A172 (cell line): ENCODE measurements at places on chromosomes 12 and 14. TPM values are rescaled to one million over a fixed set of nuclear protein-coding genes. Genes with fewer than 3 reads are reported as not detected.

Gene FIGNL2
- total RNA-seq, result 0.26 and 0.29 TPM in 2 replicates

DNA sequence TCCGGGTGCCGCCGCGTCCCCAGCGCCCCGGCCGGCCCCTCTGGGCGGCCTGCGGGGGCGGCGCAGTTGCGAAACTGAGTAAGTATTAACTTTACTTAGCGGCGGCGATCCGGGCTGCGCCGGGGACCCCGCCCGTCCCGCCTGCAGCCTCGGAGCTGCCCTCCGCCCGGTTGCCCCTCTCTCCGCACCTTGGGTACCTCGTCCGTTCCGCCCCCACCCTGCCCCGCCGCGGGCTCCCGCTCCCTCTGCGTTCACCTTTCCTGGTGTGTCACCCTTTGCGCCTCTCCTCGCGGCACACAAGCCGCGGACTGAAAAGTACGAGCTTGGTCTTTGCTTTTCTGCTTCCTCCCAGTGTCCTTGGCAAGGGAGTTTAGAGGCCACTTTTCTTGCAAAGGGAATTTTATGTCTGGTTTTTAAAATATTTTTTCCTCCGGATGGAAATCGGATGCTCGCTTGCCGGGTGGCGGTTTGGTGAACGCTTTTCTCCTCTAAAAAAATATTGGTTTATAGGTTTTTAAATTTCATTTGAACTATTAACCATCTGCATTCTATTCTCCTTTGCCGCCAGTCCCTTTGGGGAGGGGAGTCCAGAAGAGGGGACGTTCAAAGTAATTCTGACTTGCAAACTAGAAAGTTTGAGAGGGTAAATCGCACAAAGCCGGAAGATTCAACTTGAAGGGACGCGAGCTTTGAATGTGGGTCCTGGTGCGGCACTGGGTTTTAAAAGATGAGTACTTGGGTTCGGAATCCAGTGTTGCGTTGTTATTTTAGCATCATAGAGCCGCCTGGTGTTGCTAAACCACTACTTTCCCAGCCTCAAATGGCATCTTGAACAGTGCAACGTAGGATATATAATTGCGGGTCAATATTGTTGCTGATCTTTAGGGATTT is 834 bp downstream of the RASSF8 start:
- DNase-seq, result peak; percentile 38

DNA sequence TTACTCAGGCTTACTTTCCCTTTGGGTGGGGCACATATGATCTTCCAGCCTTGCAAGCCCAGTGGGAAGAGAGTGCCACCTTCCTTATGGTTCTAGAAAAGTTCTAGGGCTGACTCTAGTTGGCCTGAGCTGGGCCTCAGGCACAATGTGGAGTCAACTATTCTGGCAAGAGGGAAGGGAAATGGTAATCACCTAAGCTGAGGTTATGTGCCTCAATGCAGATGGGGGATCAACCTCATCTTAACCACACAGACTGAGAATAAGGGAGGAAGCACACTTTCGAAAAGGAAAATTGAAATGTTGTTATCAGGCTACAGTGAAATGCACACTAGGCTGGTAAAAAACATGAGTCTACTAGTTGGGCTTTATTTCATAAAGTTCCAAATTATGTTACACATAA is 77.5 kb upstream of the RMST start:
- no peak for DNase-seq

GRCh38 chr14:104820669-104821228 is 19.8 kb downstream of the ZBTB42 start:
- no peak for DNase-seq

- DNase-seq, result no peak
These were observed 404.5 kb downstream of the FUT8 start for GRCh38 chr14:65817011-65817410.

- no peak for DNase-seq
These were observed 40.1 kb downstream of the CREBL2 start for GRCh38 chr12:12651752-12652151.

DNA sequence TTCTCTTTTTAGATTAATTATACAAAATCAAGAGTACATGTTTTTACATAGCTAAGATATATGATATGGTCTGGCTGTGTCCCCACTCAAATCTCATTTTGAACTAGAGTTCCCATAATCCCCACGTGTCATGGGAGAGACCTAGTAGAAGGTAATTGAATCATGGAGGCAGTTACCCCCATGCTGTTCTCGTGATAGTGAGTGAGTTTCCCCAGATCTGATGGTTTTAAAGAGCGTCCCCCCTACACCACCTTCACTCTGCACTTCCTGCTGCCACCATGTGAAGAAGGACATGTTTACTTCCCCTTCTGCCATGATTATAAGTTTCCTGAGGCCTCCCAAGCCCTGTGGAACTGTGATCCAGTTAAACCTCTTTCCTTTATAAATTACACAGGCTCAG is 21.4 kb upstream of the DRAM1 start:
- DNase-seq, result no peak
